ENCODE measurements at places on chromosomes 5 and 9.

GRCh38 chr9:33453286-33453860, 6.0 kb upstream of the AQP3 start:
- DNase-seq: no peak

GRCh38 chr9:69397384-69398214, 72.6 kb downstream of the ENTREP1 start:
- no peak for DNase-seq

DNA sequence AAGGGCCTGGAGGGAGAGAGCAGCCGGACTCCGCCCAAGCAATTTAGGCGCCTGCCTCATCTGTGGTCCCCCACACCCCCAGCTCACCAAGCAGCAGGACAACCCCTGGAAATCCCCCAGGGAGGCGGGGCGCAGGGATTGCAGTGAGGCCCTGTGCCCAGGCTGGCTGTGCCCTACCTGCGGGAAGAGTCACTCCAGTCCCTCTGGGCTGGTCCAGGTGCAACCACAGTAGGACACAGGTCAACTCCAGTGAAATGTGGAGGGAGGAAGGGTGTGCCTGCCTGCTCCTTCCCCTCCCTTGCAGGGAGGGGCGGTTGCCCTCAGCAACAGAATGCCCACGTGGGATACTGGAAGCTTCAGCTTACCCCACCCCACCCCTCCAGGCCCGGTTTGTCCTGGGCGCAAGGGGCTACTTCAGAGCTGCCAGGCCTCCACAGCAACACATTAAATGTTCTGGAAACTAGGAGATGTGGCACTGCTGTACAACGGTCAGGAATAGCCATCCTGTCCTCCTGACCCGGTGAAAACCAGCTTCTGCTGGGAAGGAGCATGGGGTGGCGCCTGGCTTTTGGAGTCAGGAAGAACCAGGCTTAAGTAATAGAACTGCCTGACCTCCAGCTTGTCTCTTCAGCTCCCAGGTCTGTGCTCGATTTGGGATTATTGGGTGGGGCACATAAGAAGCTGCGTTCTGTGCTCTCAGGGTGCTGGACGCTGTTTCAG, 22.5 kb downstream of the ABO start:
- no peak for DNase-seq

GRCh38 chr9:16884952-16885513, 14.6 kb upstream of the BNC2 start:
- peak; percentile 91 for DNase-seq

- DNase-seq: no peak
These were observed 43.4 kb downstream of the OTULIN start for GRCh38 chr5:14707811-14708390.

GRCh38 chr5:41371738-41372137, 138.7 kb downstream of the PLCXD3 start:
- DNase-seq: no peak

- no peak for DNase-seq
These were observed 4.3 kb upstream of the CCDC187 start for GRCh38 chr9:136308006-136308701.

DNA sequence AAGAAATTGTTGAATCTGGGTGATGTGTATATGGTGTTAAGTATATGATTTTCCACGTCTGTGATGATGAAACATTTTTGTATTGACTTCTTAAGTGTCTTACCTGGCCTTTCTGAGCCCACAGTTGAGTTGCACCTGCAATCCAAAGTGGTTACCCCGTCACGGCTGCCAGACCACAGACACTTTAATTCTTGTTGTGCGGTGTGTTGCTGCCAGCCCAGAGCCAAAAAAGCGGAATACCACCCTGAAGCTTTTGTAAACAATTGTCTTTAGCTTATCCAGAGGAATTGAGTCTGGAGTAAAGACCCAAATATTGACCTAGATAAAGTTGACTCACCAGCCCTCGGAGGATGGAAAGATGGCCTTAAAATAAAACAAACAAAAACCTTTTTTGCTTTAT, 35.1 kb downstream of the MTAP start:
- DNase-seq: no peak

- no peak for DNase-seq
These were observed 38.1 kb upstream of the SARDH start for GRCh38 chr9:133775951-133776905.

GRCh38 chr9:3575821-3576220, 50.0 kb upstream of the RFX3 start:
- DNase-seq: no peak

DNA sequence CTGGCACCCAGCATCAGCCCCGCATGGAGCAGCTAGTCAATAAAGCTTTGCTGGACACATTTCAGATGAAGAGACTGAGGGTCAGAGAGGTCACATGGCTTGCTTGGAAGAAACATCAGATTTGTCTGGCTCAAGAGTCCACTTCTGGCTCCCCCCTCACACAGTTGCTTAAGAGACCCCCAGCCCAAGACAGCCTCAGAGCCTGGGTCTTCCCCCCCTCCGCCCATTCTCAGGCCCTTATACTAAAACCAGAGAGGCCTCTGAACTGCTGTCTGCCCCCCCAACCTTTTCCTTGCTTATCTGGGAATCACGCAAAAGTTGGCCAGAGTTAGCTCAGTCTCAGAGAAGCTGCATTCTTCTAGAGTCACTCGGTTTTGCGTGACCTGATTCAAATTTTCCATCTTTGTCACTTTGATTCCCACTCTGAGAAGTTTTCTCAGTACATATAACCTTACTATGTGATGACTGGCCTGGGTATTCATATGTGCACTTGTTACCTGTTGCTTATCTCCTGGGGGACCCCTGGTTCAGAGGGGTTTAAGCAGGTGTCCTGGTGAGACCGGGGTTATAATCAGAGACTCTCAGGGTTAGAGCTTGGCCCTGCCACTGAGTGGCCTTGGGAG, 145.4 kb upstream of the IER5L start:
- DNase-seq: no peak

DNA sequence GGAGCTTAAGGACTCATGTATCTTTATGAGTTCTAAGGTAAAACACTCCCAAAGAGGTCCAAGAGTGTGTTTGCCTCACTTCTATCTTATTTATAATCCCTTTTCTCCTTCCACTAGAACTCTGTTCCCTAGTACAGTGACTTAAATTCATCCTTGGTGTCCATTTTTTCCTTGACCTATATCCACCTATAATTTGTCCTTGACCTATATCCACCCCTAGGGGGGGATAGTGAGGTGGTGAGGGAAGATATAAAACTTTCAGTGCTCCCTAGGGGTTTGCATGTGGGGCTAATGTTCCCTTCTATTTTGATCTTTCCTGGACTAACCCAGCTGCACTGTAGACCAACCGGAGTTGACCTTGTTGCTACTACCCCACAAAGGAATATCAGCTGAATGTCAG, 83.5 kb upstream of the GNAQ start:
- no peak for DNase-seq

- DNase-seq: no peak
These were observed 112.5 kb downstream of the FAM174A start for GRCh38 chr5:100647461-100648230.

- peak; percentile 72 for DNase-seq
These were observed 167.0 kb upstream of the OTULINL start for GRCh38 chr5:14414656-14415023.

GRCh38 chr9:33468797-33469621, 4.7 kb downstream of the NOL6 start:
- DNase-seq: no peak

Data from NCI-H526 (cell line).